ENCODE measurements at places on chromosomes 13 and 19.

- DNase-seq = no peak
Measured at GRCh38 chr13:33953203-33953602, 135.3 kb downstream of the RFC3 start.

- DNase-seq = no peak
Measured at GRCh38 chr19:743168-743687, 7.7 kb upstream of the MISP start.

- no peak for DNase-seq
Measured at GRCh38 chr19:56161534-56161933, 14.3 kb upstream of the GALP start.

DNA sequence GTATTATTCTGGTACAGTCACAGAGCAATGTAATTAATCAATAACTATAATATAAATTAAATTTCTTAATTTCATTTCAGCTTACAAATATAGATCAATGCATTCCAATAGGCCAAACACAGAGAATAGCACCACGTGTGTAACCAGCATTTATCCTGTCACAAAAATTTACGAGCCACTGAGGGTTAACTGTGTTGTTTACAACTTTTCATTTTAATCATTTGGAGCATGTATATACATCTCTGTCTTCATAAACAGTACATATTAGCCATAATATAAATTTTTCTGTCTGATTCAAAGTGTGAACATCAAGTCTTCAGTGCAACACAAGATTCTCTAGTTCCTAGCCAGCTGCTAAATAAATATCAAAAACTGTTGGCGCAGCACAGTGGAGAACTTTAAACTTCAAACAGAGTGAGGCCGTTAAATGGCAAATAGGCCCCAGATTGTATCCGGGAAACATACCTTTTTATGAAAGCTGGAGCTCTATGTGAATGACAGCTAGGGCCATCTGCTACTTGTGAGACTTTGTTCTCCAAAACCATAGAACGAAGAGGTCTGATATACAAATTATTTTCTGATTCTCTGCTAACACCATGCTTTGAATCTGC lies 105.1 kb downstream of the TBC1D4 start:
- no peak for DNase-seq

GRCh38 chr19:16607819-16608218 lies 20.2 kb downstream of the MED26 start:
- no peak for DNase-seq

DNA sequence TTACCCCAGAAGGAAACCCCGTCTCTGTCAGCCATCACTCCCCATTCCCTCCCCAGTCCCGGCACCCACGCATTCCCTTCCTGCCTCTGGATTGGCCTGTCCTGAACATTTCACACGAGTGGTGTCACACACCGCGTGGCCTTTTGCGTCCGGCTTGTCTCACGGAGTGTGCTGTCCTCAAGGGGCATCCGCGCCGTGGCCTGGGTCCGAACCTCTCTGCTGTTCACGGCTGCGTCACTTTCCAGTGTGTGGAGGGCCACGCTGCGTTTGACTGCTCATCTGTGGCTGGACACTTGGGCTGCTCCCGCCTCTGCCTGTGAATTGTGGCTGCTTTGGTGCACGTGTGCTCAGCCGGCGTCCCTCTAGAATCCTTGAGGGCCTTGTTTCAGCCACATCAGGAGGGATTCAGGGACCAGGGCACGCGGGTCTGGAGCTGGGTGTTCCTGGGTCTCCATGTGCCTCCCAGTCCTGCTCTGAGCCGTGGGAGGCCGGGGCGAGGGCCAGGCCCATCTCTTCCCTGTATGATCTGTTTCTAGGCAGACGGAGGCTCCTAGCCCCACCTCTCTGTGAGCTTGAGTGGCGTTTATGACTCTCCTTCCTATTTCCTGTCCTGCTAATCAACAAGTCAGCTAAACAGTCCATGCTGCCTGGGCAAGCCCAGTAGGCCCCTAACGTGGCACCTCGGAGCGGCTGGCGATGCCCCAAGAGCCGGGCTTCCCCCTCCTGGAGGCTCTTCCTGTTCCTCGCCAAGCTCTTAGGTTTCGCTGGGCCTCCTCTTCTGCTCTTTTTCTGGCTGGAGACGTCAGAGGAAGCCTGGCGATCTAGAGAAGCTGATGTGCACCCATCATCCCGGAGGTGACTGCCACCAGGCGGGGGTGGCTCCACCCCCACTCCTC lies 8.1 kb downstream of the STK11 start:
- DNase-seq = no peak

DNA sequence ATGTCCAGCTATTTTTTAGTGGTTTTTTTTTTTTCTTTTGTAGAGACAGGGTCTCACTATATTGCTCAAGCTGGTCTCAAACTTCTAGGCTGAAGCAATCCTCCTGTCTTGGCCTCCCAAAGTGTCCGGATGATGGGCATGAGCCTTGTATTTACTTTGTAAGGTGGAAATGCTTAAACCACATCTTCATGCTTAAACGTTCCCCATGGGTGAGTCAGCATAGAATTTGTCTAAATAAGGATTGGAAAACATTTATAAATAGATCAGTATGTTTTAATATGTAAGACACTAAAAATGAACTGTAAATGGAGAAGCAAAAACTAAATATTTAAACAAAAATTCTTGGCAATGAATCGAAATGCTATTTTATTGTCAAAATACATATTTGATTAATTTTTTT lies 698.0 kb downstream of the PCDH9 start:
- no peak for DNase-seq

DNA sequence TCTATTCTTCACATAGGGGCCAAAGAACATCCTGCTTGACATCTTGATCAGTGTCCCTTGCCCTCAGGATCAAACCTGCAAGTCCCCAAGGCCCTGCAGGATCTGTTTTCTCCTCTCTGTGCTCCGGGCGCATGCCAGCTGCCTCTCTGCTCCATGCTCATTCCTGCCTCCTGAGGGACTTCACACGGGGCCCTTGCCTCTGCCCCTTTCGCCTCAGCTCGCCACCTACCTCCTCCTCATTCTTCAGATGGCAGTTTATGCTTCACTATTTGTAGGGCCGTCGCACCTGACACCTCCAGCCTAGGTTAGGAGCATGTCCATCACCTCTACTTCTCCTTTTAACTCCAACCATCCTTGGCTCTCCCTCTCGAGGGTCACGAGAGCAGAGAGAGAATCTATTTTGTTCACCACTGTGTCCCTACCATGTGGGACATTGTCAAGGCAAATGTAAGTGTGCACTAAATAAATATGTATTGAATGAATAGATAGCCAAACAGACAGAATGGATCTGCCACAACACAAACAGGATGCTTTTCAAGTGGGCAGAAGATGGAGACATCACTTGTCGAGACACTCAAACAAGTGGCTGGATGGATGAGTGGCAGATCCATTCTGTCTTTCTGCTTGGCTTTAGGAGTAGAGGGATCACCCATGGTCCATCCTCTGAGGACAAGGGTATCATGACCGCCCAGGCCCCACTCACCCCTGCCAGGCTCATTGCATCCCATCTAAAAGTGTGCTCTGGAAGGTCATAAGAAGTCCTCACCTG lies 29.6 kb downstream of the ACTN4 start:
- DNase-seq = no peak

DNA sequence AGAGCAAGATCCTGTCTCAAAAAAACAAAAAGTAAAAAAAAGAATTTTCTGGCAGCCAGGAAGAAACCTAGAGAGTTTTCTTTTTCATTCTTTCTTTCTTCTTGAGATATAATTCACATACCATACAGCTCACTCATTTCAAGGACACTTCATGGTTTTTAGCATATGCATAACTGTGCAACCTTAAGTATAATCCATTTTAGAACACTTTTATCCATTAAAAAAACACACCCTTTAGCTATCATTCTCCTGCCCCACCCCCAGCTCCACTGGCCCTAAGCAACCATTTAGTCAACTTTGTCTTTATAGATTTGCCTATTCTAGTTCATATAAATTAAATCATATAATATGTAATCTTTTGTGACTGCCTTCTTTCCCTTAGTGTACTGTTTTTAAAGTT lies 8.1 kb upstream of the IPO5 start:
- DNase-seq = no peak

DNA sequence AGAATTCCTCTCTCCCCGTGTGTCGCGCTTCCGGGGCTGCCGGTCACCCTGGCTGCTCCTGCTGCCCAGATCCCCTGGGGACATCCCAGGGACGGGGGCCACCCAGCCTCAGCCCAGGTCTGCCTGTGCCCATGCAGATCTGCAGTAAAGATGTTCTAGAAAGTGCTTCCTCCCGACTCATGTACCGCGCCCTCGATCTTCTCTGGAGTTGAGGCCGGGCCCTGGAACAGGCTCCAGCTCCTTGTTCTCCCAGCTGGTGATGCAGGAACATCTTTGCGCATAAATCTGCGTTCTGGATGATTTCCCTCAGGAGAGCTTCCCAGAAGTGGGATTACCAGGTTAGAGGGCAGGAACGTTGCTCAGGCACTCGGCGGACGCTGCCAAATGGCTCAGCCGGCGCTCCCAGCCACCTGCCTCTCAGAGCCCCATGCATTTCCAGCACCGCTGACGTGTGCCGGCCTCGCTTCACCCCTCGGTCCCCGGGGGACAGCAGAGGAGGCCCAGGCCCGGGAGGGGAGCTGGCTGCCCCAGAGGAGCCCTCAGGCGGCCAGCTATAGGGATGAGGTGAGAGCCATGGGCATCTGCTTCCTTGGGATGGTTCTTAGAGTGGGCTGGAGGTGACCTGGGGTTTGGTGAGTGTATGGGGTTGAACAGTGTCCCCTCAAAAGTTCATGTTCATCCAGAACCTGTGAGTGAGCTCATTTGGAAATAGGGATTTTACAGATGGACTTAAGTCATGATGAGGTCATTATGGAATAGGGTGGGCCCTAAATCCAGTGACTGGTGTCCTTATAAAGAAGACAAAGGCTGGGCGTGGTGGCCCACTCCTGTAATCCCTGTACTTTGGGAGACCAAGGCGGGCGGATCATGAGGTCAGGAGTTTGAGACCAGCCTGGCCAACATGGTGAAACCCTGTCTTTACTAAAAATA lies 42.6 kb downstream of the CRTC1 start:
- DNase-seq = no peak

- no peak for DNase-seq
Measured at GRCh38 chr19:5693195-5694166, 3.4 kb downstream of the RPL36 start.

- no peak for DNase-seq
Measured at GRCh38 chr13:32073180-32073864, 41.7 kb downstream of the FRY start.

- DNase-seq = no peak
Measured at GRCh38 chr13:40508127-40508526, 158.3 kb downstream of the FOXO1 start.

DNA sequence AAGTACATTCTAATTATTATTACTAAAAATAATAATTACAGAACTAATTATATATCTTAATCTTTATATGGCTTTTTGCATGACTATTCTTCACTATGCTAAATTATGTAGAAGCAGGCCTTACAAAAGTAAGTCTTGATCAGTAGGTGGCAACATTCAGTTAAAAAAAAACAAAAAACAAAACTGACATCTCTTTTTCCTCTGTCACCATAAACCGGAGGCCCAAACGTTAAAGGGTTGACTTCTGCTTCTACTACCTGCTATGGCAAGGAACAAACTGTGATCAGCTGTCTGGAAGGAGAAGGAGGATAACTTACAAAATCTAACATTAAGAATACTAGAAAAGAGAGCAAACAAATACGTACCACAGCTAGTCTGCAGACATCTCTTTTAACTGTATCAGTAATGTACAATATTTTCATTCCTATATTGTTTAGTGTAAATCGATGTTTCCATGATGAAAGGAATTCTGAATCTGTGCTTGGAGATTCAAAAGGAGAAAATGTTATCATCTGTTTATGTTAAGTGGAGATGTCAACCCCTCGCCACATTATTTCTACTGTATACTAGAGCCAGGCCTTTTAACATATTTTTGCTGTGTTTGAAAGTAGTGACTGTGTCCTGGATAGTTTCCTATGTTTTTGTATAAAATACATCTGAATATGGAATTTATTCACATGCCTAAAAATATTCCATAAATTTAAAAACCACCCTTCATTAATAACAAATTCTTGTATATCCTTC lies 1525.4 kb downstream of the SLITRK1 start:
- DNase-seq = no peak

GRCh38 chr13:111289251-111289650 lies 31.2 kb upstream of the TEX29 start:
- DNase-seq = no peak

- no peak for DNase-seq
Measured at GRCh38 chr19:46384396-46384795, 29.0 kb downstream of the CCDC8 start.

- no peak for DNase-seq
Measured at GRCh38 chr13:70720386-70720785, 612.1 kb upstream of the KLHL1 start.

DNA sequence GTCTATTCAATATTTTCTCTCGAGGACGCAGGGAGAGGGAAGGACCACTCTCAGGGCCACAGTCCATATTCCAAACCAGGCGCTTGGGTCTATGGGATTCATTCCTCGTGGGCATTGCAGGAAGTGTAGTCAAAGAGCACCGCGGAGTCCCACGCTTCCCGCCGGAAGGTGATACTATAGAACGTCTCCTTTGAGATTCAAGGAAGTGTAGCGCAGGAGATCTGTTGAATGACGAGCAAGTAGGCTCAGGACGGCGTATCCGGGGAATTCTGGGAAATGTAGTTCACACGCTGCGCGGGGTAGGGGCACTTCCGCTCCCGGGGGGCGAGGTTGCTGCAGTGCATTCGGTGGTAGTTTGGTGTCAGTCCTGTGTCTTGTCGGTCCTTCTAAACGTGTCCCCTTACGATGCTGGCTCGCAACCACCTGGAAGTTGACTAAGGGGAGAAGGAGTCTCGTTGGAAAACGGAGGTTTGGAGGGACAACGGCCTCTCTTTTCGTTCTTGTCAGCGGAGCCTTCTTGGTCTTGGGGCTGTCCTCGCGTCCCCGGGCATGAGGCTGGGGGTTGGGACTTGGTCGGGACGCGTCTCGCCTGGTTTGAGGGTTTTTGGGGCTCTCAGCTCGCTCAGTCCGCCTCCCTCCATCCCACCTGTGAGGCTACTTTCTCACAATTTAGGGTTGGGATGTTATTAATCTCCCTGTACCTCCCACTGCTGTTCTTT lies at the start of gene ZNF284:
Gene ZNF284, plus strand, starts transcription at position 336 of the 719 bp plus-strand sequence. CDS start 4,231 bp downstream, outside the sequence.
- peak; percentile 33 for DNase-seq

- no peak for DNase-seq
Measured at GRCh38 chr13:29791508-29791907, 58.9 kb downstream of the UBL3 start.

GRCh38 chr13:99335603-99336002 lies 28.4 kb upstream of the GPR183 start:
- DNase-seq = no peak

GRCh38 chr19:46731007-46731501 lies 14.1 kb upstream of the PRKD2 start:
- no peak for DNase-seq

GRCh38 chr13:112726016-112726767 lies 36.4 kb downstream of the ATP11A start:
- no peak for DNase-seq

- no peak for DNase-seq
Measured at GRCh38 chr19:44666852-44667556, 4.3 kb upstream of the CEACAM19 start.

- no peak for DNase-seq
Measured at GRCh38 chr13:25905611-25906010, 146.2 kb downstream of the SHISA2 start.

GRCh38 chr19:48255376-48256303 lies at the start of gene CARD8:
Gene CARD8, minus strand, starts transcription at chr19:48255912. Its CDS starts 14,892 bp downstream, at chr19:48241020.
- DNase-seq = peak; percentile 58

GRCh38 chr19:58522709-58523108 lies 3.1 kb upstream of the ZBTB45 start:
- no peak for DNase-seq

GRCh38 chr19:1284979-1285736 lies 515 bp upstream of the EFNA2 start:
- DNase-seq = no peak

Data from activated naive CD4-positive, alpha-beta T cell (primary cell).